Smooth muscle cell of trachea (primary cell): ENCODE measurements at places on chromosomes 16 and 17. TPM values are rescaled to one million over a fixed set of nuclear protein-coding genes. Genes with fewer than 3 reads are reported as not detected.

PIMREG gene
- total RNA-seq: 3.1 and 25.3 TPM in 2 replicates

MAP2K3 gene
- 37.4 and 41.5 TPM in 2 replicates for total RNA-seq

FXR2 gene
- 34.9 and 47.3 TPM in 2 replicates for total RNA-seq

AATK gene
- total RNA-seq: 0.15 and 0.66 TPM in 2 replicates

MT1A gene
- 1.5 and 1.7 TPM in 2 replicates for total RNA-seq

SULT1A2 gene
- 0.15 TPM in 1 of 2 replicates, not detected in the other for total RNA-seq

HEATR9 gene
- total RNA-seq: not detected in 2 replicates

C17orf78 gene
- total RNA-seq: not detected in 2 replicates

CLEC19A gene
- total RNA-seq: not detected in 2 replicates

HASPIN gene
- 0.99 and 5.1 TPM in 2 replicates for total RNA-seq

IL34 gene
- total RNA-seq: 4.5 and 12.4 TPM in 2 replicates

ZNF785 gene
- 6.4 and 8.3 TPM in 2 replicates for total RNA-seq

KCNAB3 gene
- 0.33 and 0.44 TPM in 2 replicates for total RNA-seq

PIK3R6 gene
- not detected in 2 replicates for total RNA-seq

SECTM1 gene
- 39.7 and 198 TPM in 2 replicates for total RNA-seq

KRT39 gene
- total RNA-seq: not detected in 2 replicates

RASL10B gene
- 0.58 and 4.6 TPM in 2 replicates for total RNA-seq

CEP295NL gene
- 4.6 and 6.8 TPM in 2 replicates for total RNA-seq

PLEKHG4 gene
- total RNA-seq: 29.2 and 55.1 TPM in 2 replicates

MC1R gene
- 7.1 and 10.3 TPM in 2 replicates for total RNA-seq

KRTAP17-1 gene
- total RNA-seq: not detected in 2 replicates

KCNJ18 gene
- total RNA-seq: not detected in 2 replicates

TCF25 gene
- total RNA-seq: 215 and 233 TPM in 2 replicates
